ENCODE measurements at places on chromosomes 6 and 20.

DNA sequence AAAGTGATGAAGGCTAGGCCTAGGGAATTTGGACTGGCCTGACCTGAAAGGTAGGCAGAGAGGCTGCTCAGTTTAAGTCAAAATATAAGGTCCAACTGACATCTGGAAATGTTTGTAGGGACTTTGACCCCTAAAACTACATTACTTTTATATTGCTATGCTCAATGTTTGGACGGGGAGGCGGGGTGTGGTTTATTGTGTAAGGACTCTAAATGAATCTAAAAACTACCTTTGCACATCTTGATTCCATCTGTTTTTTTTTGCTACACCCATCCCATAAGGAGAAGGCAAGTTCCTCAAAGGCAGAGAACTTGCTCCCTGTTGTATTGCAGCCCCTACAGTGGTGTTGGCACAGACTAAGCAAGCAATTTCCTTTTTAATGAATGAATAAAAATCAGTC lies 227.1 kb downstream of the HACE1 start:
- no peak for DNase-seq

DNA sequence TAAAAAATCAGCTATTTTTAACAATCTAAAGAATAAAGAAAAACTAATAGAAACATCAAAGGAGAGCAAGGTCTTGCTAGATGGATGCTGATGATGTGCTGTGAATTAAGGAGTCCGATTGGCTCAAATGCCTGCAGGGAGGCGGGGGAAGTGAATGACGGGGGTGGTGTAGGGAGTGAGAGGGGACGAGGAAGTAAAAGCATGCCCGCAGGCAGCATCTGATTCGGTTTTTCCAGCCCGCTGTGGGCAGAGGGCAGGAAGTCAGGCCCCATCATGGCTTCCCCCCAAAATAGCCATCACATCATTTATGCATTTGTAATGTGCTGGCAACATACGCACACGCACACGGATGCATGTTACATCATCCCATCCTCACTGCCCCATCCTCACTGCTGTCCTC lies 10.3 kb downstream of the RSPO4 start:
- no peak for DNase-seq

- no peak for DNase-seq
Measured at GRCh38 chr6:69349771-69350170, 447.0 kb downstream of the LMBRD1 start.

- DNase-seq: peak; percentile 74
Measured at GRCh38 chr20:63357921-63358905, 2.9 kb downstream of the CHRNA4 start.

GRCh38 chr20:53547664-53548239 lies 45.9 kb downstream of the ZNF217 start:
- DNase-seq: peak; percentile 69

DNA sequence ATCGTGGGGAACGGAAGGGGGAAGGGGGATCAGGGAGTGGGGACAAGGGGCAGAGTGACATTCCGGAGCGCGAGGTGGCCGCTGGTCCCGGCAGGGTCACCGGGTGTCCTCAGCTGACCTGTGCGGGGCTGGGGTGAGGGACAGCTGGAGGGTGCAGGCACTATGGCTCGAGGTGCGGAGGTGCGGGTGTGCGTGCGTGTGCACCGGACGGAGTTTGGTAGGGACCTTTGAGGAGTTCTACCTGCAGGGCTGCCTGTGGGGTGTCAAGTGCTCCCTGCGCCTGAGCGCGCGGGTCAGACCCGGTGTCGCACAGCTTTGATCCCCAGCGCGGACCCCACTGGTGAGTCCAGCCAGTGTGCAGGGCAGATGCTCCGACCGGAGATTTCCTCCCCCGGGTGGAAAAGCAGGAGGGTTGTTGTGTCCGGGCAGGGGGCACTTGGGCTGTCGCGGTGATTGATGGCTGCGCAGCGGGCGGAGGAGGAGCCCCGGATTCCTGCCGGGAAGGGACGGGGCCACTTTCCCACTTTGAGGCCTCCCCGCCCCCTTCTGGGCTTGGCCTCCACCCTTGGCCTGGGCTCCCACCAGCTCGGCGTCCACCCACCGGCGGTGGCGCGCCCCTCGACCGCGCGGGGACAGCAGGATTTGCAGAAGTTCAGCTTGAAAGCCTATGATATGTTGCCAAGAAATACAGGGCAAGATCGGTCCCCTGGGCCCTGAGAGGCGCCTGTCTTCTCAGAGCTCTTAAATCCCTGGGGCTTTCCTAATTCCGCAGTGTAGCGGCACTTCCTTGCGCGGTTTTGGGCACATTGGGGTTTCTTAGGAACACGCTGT lies 658 bp downstream of the RIN2 start:
- DNase-seq: no peak

- no peak for DNase-seq
Measured at GRCh38 chr6:46828939-46829338, 35.8 kb downstream of the MEP1A start.

- no peak for DNase-seq
Measured at GRCh38 chr20:21049305-21049828, 56.8 kb downstream of the LINC00237 start.

- no peak for DNase-seq
Measured at GRCh38 chr6:4971851-4972250, 32.0 kb downstream of the RPP40 start.

GRCh38 chr6:163963205-163964120 lies 548.9 kb downstream of the QKI start:
- no peak for DNase-seq

DNA sequence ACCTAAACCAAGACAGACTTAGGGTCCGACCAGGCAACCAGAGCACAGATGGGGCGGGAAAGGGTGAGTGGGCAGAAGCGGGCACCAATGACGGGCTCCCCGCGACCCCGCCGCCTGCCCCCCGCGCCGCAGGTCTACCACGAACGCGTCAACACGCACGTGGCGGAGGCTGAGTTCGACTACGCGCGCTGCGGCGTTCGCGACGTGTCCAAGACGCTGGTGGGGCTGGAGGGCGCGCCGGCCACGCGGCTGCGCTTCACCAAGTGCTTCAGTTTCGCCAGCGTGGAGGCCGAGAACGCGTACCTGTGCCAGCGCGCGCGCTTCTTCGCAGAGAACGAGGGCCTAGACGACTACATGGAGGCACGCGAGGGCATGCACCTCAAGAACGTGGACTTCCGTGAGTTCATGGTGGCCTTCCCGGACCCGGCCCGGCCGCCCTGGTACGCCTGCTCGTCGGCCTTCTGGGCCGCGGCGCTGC lies 5.1 kb downstream of the TMEM151B start:
- no peak for DNase-seq

DNA sequence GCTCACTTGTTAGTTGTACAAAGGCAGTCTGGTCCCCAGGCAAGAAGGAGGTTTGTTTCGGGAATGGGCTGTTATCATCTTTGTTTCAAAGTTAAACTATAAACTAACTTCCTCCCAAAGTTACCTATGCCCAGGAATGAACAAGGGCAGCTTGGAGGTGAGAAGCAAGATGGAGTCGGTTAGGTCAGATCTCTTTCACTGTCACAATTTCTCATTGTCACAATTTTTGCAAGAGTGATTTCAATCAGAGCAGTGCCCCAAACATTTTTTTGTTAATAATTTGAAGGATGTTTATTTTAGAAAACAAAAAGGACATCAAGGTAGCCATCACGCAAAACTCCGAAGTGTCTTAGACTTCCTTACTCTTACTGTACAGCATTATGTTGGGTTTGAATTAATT lies 170.8 kb downstream of the NFATC2 start:
- DNase-seq: no peak

DNA sequence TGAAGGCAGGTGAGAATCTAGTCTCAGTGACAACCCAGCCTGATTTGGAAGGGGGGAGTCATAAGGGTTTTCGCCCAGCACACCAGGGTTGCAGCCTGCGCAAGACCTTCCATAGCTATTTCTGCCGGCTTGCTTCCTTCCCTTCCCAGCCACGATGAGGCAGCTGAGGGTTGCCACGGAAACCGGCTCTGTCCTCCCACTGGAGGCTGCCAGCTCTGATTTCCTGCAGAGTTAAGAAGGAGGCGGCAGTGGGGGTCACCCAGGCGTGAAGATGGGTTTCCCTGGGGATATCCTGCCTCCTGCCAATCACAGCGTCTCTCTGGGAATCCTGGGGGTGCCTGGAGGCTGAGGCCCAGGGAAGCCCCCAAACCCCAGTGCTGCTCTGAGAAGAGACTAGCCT lies 23.1 kb upstream of the KCNB1 start:
- DNase-seq: no peak

DNA sequence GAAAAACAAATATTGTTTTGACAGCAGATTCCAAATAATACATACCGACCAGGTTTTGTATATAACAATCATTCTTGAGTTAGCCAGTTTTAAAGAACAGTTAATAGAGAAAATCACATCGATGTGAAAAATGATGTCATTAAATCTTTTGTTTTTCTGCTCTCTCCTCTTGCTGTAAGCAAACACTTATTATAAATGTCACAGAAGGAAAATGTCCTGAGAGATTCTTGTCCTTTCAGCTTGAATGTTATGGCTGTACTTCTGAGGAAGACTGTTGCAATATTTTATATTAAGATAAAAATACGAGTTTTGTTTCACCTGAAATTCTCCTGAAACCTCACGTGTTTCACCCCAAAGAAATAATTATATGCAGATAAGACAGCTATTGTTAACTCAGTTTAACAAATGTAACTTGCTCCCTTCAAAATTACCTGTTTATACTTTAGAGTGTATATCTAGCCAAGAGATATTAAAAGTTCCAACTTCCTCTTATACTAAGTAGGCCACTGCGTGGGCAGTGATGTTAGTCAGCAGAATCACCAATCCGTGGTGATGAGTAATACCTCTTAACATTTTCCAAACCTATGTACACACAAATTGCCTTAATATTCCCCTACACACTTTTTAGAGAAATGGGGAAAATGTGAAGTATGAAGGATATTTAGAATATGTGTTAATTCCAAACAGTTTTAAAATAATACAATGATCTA lies 1111.4 kb upstream of the CITED2 start:
- peak; percentile 8 for DNase-seq

GRCh38 chr20:62740286-62741141 lies 31.9 kb downstream of the NTSR1 start:
- DNase-seq: no peak

- no peak for DNase-seq
Measured at GRCh38 chr6:150083839-150084238, 14.9 kb upstream of the ULBP3 start.

DNA sequence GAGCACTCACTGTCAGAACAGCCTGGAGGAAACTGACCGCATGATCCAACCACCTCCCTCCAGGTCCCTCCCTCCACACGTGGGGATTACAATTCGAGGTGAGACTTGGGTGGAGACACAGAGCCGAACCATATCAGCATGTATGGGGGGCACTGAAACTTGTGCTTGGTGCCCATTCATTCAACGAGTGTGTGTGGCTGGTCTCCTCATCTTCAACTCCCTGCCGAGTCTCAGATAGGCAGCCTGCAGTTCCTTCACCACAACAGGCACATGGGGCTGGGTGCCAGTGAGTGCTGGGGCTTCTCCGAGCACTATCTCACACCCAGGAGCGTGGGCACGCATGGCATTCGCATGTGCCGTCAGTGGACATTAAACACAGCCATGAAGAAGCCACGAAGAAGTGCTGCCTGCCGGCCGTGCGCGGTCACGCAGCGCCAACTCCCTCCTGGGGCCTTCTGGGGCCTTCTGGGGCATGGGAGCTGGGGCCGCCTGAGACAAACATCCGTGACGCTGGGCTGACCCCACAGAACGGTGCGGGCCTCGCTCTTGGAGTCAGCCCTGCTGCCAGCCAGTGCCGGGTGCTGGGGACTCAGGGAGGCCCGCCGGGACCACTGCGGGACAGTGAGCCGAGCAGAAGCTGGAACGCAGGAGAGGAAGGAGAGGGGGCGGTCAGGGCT lies 714 bp upstream of the RTEL1 start:
- no peak for DNase-seq

- DNase-seq: no peak
Measured at GRCh38 chr20:53778041-53778516, 184.4 kb upstream of the ZNF217 start.

DNA sequence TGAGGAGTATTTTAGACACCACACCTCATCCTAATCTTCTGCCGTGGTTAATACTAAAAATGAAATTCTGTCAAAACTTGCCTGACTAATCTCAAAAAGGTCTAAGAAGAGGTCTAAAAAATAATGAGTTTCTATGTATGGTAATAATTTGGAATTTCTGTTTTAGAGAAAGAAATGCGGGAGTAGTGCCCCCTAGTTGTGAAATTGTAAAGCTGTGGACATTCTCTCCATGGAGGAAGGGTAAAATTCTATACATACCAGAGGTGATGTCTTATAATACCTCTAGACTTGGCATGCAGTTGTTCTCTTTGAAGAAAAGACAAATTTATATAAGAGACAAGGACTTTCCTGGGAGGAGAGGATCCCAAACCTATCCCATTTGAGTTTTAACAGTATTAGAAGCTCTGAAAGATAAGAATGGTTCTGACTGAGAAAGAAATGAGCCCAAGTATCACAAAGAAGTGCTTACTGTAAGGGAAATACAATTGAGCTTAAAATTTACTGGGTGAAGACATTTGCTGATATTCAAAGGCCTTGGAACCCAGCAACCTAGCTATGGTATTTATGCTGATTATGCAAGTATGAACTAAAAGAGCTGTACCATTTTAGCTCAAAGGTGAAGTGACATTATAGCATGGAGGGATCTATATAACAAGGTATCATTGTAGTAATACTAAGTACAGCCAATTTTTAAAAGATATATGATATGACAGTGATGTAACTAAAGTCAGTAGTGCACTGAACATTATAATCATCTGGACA lies 5.1 kb upstream of the EPHA7 start:
- no peak for DNase-seq

DNA sequence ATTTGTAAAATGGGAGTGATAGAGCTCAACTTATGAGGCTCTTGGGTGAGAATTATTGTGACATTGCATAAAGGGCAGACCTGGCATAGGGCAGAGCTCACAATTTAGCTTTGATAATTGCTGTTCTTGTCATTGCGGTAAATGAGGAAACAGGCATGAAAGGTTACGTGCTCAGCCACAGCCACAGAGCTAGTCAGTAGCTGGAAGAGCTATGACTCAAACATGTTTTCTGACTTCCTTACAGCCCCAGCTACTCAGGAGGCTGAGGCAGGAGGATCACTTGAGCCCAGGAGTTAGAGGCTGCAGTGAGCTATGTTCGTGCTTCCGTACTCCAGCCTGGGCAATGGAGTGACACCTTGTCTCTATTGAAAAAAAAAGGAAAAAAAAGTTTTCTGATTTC lies 3.5 kb upstream of the GHRH start:
- no peak for DNase-seq

DNA sequence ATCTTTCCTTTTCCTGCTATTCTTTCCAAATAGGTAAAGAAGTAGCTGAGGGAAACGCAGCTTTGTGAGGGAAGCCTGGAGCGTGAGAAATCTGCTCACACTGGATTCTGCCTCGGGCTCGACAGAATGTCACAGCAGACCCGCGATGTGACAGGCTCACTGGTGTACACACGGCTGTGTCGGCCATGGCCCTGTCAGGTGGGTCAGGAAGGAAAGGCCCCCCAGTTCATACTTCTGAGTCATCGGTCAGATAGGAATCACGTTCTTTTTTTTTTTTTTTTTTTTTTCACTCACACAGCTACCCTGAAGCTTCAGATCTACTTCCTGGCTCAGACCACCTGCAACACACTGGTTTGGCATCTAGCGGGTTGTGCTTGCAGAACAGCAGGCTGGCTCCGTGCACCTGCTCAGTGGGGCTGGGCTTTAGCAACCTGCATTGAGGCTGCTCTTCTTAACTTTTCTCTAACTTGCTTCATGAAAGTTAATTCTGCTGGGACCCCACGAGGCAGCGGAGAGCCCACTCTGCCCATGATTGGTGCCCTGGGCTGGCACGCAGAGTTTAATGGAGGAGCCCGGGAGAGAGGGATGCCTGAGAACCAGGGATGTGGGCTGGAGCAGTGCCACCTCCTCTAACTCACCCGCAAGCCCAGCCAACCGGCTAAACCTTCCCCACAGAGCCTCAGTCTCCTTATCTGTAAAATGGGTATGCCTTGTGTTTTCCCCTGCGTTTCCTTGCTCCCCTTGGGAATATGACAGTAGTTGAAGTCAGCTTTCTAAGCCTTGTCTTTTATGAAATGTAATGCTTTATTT lies 61.5 kb upstream of the FNDC1 start:
- peak; percentile 71 for DNase-seq
